Smooth muscle cell of the umbilical artery (primary cell): ENCODE measurements at places on chromosomes 7 and 10. TPM values are rescaled to one million over a fixed set of nuclear protein-coding genes. Genes with fewer than 3 reads are reported as not detected.

Gene CPEB3
- total RNA-seq, result 0.59 and 0.92 TPM in 2 replicates

Gene FOXP2
- total RNA-seq, result 0.92 and 1.2 TPM in 2 replicates

Gene ADAM12
- total RNA-seq, result 360 and 389 TPM in 2 replicates

Gene PTPRN2
- under 0.01 and 0.05 TPM in 2 replicates for total RNA-seq

Gene CPA2
- not detected in 2 replicates for total RNA-seq

Gene CNPY1
- total RNA-seq, result not detected in 2 replicates

Gene SFXN3
- total RNA-seq, result 38.6 and 73.7 TPM in 2 replicates

Gene ADRB1
- not detected in 2 replicates for total RNA-seq

Gene SLC29A3
- 0.89 and 1.2 TPM in 2 replicates for total RNA-seq

Gene CLEC2L
- total RNA-seq, result not detected in 2 replicates

Gene EVX1
- 0.09 TPM in 1 of 2 replicates, not detected in the other for total RNA-seq

Gene CALML3
- total RNA-seq, result not detected in 2 replicates

Gene ESYT2
- 111 and 123 TPM in 2 replicates for total RNA-seq

Gene MYOZ1
- total RNA-seq, result 0.05 and 0.30 TPM in 2 replicates

Gene TRIM8
- 86.4 and 135 TPM in 2 replicates for total RNA-seq

Gene MOGAT3
- total RNA-seq, result not detected in 2 replicates
